Lower lobe of right lung (tissue), 2 donors: ENCODE measurements at places on chromosomes 3 and 15. TPM values are rescaled to one million over a fixed set of nuclear protein-coding genes. Genes with fewer than 3 reads are reported as not detected.

GRCh38 chr15:37581866-37582532, 352.4 kb upstream of the TMCO5A start:
- no peak overlapping the region for H3K4me3 ChIP-seq
- no peaks in the 10 kb centered on the region for H3K27me3 ChIP-seq
- no peaks in the 10 kb centered on the region for H3K36me3 ChIP-seq
- H3K27ac ChIP-seq = no peak overlapping the region

Gene FYTTD1
- total RNA-seq = 37.7 TPM

Gene RTP3
- total RNA-seq = not detected

DNA sequence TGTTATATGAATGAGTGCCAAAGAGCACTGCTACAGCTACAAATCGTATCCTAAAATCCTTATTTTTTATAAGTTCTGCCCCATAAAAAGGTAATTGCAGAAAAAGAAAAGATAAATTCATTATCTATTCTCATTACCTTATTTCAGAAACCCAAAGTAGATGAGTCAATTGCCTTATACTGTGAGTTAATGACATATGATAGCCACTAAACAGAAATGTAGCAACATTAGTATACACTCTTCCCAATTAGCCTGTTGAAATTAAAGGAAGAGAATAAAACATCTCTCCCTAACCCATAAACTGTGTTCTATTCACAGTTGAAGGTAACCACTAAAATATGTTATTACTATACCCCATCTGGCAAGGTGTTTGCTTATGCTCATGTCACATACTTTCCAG, 11.0 kb downstream of the TBL1XR1 start:
- no peak overlapping the region for H3K4me3 ChIP-seq
- no peaks in the 10 kb centered on the region for H3K36me3 ChIP-seq
- H3K27ac ChIP-seq = no peak overlapping the region
- no peaks in the 10 kb centered on the region for H3K27me3 ChIP-seq
- no peak for DNase-seq

DNA sequence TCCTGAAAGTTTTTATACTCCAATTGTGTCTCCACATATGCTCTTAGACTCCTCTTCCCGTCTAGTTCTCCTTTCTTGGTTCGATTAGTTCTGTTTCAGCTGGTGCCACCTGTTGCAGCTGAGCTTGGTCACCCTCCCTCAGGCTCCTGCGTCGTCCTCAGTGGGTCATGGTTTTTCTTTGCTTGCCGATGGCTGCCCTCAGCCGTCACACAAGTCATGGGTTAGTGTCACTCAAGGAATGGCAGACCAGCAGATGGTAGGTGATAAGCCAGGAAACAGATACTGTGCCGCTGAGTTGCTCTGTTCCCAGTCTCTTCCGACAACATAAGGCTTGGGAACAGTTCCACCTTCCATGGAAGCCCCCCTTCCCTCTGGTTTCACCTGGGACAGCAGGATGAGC, 109.9 kb downstream of the IGF1R start:
- DNase-seq = no peak
- no peak overlapping the region for H3K4me3 ChIP-seq
- peaks cover 35% of the 10 kb centered on the region for H3K4me1 ChIP-seq
- no peaks in the 10 kb centered on the region for H3K27me3 ChIP-seq
- no peak overlapping the region for H3K27ac ChIP-seq

DNA sequence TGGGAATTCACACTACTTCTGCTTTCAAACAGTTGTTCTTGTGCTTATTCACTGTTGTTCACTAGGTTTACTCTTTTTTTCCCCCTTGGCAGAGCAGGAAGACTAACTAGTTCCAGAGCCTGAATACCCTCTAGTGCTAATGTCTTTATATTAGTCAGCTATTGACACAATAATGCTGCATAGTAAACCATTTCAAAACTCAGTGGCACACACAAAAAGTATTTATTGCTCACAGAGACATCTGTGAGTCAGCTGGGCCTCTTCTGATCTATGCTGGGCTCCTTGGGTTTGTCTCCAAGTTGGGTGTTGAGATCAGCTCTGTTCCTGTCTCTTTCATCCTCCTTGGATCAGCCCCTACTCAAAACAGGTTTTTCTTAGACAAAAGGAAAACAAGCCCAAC, 51.1 kb downstream of the RSRC1 start:
- H3K4me1 ChIP-seq = no peaks in the 10 kb centered on the region
- no peak overlapping the region for H3K4me3 ChIP-seq
- no peaks in the 10 kb centered on the region for H3K36me3 ChIP-seq

Gene CCR5
- 5.3 TPM for total RNA-seq

GRCh38 chr3:55482496-55483195, 4.5 kb downstream of the WNT5A start:
- H3K4me1 ChIP-seq = peaks cover 30% of the 10 kb centered on the region
- no peaks in the 10 kb centered on the region for H3K36me3 ChIP-seq
- peak overlapping the region; percentile 45 for H3K4me3 ChIP-seq
- H3K27me3 ChIP-seq = peaks cover 75% of the 10 kb centered on the region
- DNase-seq = no peak

DNA sequence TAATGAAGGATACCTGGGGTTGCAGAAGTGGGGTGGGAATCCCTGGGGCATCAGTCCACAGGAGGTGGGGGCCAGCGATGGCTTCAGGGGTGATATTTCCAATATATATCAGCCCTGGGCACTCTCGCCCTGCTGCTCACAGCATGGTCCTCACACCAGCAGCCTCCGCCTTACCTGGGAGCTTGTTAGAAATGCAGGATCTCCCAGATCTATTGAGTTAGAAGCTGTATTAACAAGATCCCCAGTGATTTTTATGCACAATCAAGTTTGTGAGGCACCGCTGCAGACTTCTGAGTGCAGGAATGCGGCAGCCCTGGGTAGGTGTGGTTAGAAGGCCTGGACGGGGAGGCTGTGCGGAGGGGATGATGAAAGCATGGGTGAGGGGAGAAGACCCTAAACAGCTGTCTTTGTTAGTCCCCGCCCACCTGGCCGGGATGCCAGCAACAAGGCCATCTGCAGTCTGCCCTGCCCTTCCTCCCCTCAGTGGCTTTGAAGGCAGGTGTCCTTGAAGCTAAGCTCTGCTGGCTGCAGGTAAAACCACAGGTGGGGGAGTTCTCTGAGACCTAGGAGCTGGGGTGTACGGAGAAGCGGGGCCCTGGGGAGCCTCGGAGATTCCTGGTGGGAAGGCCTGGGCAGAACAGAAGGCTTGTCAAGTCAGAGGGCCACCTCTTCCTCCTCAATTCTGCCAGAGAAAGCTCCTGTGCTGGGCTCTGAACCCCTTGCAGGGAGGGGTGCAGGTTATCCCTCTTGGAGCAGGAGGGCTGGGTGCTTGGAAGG, 11.4 kb downstream of the FAM107A start:
- H3K4me1 ChIP-seq = no peaks in the 10 kb centered on the region
- no peaks in the 10 kb centered on the region for H3K27me3 ChIP-seq
- H3K4me3 ChIP-seq = no peak overlapping the region

DNA sequence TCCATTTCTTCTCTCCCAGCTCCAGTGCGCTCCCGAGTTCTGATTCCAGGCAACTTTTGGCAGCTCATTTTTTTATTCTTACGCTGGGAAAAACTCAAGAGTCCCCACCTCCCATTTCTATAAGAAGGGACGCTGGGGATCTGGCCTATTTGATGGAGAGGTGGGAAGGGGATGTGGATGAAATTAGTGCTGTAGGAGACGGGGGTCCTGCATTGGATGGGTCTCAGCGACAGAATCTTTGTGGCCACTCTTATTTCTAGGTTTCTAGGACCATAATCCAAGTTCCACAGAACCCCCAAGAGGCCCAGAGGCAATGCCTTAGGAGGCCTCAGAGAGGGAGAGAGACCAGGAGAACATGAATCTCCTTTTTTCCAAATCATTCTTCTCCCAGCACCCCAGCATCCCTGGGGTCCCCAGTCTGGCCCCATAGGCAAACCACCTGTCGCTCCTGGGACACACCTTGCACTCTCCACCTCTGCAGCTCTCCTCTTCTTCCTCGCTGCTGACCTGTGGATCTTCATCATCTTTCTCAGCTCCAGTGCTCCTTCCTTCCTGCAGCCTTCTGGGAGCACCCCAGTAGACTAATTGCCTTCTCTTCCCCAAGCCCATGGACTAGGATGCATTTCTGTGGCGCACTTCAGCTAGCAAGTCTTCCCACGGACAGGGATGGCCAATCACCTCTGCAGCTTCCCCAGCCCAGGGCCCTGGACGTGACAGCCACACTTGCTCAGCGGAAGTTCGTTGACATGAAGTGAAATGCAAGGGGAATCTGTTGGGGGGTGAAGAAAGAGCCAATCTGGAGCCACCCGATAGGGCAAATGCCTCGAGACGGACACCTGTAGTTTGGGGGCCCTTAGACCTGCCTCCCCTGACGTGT, 100.1 kb upstream of the ALDH1A3 start:
- no peaks in the 10 kb centered on the region for H3K36me3 ChIP-seq
- no peak overlapping the region for H3K27ac ChIP-seq
- no peaks in the 10 kb centered on the region for H3K27me3 ChIP-seq
- no peak for DNase-seq
- H3K4me1 ChIP-seq = no peaks in the 10 kb centered on the region

GRCh38 chr3:133792171-133792763, 13.3 kb upstream of the SRPRB start:
- no peak overlapping the region for H3K27ac ChIP-seq
- no peak overlapping the region for H3K4me3 ChIP-seq
- no peaks in the 10 kb centered on the region for H3K36me3 ChIP-seq
- no peaks in the 10 kb centered on the region for H3K4me1 ChIP-seq
- DNase-seq = no peak

Gene CLN6
- total RNA-seq = 37.9 TPM

- no peak overlapping the region for H3K4me3 ChIP-seq
- peaks cover 22% of the 10 kb centered on the region for H3K4me1 ChIP-seq
- no peak overlapping the region for H3K27ac ChIP-seq
- no peaks in the 10 kb centered on the region for H3K36me3 ChIP-seq
- no peak for DNase-seq
These were observed 3.2 kb downstream of the CPEB1 start for GRCh38 chr15:82643992-82644391.

GRCh38 chr3:152127058-152127457, 141.7 kb upstream of the MBNL1 start:
- H3K4me1 ChIP-seq = no peaks in the 10 kb centered on the region
- H3K36me3 ChIP-seq = no peaks in the 10 kb centered on the region
- no peak overlapping the region for H3K4me3 ChIP-seq
- H3K27me3 ChIP-seq = no peaks in the 10 kb centered on the region
- H3K27ac ChIP-seq = no peak overlapping the region

DNA sequence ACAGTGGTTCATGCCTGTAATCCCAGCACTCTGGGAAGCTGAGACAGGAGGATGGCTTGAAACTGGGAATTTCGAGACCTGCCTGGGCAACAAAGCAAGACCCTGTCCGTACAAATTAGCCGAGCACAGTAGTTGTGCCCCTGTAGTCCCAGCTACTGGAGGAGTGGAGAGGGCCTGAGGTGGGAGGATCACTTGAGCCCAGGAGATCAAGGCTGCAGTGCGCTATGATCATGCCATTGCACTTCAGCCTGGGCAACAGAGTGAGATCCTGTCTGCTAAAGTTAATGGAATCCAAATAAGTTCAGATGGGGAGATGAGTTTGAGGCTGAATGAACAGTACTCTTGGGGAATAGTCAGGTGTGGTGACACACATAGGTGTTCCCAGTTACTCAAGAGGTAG, 14.4 kb downstream of the TRIM71 start:
- H3K4me1 ChIP-seq = no peaks in the 10 kb centered on the region
- H3K27ac ChIP-seq = no peak overlapping the region
- DNase-seq = no peak
- H3K36me3 ChIP-seq = no peaks in the 10 kb centered on the region

DNA sequence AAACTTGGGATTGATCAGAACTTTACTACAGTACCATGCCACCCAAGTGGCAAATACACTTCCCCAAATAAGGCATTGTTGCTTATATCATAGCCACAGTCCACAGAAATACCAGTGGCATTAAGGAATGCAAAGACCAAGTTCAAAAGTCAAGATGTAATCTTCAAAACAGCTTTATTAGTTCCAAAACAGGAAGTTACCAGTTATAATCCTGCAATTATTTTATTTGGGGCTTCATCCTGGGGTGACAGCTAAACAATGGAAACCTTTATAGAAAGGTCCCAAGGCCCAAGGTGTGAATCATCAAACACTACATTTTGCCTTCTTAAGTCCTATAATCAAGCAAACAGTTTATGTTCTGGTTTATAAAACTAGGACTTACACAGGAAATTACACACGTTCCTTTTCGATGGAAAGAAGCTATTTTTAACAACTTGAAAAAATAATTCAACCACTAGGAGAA, 30.3 kb upstream of the RNF7 start:
- H3K4me1 ChIP-seq = peaks cover 7% of the 10 kb centered on the region
- no peak overlapping the region for H3K4me3 ChIP-seq
- no peaks in the 10 kb centered on the region for H3K27me3 ChIP-seq
- no peaks in the 10 kb centered on the region for H3K36me3 ChIP-seq
- H3K27ac ChIP-seq = no peak overlapping the region
